RPMI7951 (cell line): ENCODE measurements at places on chromosomes 4 and X.

DNA sequence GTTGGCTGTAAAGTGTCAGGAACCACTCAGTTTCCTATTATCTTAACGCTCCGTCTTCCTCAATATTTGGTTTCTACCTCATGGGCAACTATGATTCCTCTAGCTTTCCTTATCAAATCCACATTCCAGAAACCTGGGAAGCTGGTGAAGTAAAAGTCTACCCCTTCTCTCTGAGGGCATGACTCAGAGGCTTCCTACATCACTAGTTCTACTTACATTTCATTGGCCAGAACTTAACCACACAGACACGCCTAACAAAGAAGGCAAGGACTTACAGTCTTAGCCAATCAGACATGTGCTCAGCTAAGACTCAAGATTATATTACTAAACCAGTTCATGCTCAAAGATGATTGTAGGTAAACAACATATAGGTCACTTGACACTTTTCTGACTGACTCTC lies 30.4 kb downstream of the COX7B2 start:
- DNase-seq, result no peak

GRCh38 chrX:7269589-7269988 lies 121.6 kb upstream of the PUDP start:
- DNase-seq, result no peak

DNA sequence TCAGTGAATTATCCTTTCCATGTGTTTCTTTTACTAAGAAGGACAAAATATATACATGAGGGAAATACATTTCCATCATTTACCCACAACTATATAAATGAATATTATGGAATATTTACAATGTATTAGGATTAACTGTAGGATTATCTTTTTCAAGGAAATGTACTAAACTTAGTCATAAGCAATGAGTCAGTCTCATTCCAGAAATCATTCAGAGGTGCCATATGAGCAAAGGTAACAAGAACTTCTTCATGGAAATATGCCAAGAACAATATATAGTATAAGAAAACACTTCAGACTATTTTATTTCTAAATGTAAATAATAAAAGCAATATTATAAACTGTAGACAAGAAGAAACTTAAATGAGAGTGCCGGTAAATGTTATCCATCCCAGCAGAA lies 67.1 kb downstream of the USP38 start:
- DNase-seq, result no peak

DNA sequence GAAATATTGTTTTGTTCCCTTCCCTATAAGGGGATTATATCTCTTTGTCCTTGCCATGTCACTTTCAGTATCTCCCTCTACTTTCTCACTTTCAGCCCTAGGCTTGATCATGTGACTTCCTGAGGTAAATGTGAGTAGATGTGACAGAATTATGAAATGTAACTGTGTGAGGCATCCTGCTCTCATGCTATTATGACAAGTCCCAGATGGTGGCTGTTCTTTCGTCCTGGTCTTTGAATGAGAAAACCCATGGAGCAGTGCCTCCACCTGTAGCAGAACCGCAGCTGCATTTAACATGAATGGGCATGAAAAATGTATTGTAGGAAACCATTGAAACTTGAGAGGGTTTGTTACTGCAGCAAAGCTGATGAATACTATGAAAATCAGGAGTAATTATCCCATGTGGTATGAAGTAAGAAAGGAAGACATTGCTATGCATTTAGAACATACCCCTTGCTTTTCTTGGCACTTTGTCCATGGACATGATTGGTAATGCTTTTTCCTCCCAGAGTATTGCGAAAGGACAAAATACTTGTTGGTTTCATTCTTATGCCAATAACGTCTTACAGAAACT lies 202.2 kb upstream of the GPRIN3 start:
- DNase-seq, result no peak

GRCh38 chr4:56859841-56860240 lies 38.3 kb upstream of the SPINK2 start:
- no peak for DNase-seq
